ENCODE measurements at places on chromosomes 4 and X.

DNA sequence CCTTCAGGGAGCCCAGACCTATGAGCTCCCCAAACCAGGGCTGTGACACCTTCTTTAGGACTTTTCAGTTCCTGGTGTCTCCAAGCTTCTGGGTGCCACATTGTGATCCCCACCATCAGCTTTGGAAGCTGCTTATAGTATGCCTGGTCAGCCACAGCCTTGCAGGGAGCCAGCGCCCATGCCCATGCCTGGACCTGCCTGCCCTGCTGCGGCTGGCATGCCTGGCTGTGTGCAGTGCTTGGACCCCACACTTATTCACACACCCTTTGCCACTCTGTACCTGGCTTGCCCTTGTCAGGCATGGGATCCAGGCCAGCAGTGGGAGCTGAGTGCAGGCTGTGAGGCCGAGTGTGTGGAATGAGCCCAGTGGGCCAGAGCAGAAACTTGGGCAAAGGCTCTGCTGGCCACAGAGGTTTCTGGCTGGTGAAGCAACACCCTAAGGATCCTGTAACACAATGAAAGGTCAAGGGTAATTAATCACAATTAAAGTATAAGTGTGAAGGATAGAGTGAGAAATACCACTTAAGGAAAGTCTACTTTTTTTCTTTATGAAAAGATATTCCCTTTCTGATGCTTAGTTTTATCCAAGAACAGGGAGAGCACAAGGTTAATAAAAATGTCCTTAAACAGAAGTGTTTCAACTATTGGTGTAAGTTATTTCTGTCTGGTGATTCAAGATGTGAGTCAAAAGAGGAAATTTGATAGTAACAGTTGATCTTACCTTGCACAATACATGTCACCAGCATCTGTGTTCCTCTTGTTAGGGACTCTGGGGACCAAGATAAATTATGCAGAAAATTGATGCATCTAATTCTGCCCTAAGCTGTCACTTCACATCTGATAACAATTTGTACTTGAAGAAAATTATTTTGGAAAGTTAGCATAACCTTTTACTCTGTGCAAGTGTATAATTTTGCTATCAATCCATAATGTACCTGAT is 161.8 kb downstream of the FAM47A start:
- DNase-seq: no peak

DNA sequence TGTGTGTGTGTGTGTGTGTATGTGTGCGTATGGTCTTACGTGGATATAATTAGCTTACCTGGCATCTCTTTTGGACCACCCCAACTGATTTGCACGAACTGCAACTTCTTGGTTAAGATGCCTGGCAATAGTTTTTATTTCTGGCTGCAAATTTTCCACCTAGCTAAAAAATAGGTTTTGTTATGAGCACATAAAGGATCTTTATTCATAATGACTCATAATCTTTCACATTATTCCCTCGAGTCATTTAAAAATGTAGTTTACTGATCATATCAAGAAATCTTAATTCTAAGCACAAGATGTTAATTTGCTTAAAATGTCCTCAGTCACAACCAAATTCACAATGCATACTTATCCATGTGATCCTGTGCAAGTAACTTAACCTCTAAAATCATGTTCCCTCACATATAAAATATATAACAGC is 1.5 kb downstream of the COX18 start:
- DNase-seq: no peak

GRCh38 chr4:189785257-189785656 is 155.4 kb upstream of the FRG1 start:
- no peak for DNase-seq

GRCh38 chrX:69216911-69217310 is 51.7 kb upstream of the PJA1 start:
- DNase-seq: no peak

DNA sequence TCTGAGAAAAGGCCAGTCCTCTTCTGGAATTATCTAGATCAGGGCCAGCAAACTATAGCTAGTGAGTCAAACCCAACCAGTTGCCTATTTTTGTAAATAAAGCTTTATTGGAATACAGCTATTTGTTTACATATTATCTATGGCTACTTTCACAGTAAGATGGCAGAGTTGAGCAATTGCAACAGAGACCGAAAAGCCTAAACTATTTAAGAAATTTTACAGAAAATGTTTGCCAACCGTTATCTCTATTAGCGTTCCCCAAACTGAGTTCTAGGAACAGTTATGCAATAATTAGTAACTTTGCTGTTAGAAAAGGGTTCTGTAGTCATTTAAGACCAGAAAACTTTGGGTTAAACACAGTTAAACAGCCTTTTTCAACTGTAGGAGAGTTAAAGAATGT is 10.5 kb downstream of the TEX13B start:
- DNase-seq: no peak

GRCh38 chrX:48897157-48897624 is 377 bp downstream of the TIMM17B start:
- peak; percentile 80 for DNase-seq

DNA sequence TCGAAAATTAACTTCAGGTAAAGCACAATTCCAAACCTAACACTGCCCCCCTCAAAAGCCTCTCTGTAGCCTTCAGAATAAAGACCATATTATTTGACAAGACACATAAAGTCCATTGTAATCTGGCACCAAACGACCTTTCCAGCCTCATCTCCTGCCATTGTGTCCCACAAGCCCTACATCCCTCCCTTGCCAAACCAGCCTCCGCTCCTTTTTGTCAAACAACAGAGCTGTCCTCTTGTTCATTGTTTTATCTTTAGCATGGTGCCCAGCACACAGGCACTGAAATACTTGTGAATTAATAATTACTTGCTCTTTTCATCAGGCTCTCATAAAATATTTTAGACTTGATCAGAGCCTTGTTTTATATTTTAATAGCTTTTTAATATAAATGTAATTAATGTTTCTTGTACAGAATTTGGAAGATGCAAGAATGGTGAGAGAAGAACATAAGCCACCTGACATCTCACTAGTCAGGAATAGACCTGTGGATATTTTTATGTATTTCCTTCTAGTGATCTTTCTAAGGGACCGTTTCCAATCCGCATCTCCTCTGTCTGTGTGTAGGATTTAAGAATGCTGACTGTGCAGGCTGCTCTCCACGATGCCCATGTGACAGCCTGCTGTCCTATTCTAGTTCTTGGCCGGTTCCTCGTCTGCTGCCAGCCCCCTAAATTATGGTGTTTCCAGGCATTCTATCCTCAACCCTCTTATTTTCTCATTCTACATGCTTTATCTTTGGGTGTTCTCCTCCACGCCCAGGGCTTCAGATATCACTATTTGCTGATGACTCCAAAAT is 3.0 kb upstream of the IRF2 start:
- no peak for DNase-seq

- no peak for DNase-seq
Observed at GRCh38 chrX:13875572-13875971, 58.7 kb upstream of the GPM6B start.

DNA sequence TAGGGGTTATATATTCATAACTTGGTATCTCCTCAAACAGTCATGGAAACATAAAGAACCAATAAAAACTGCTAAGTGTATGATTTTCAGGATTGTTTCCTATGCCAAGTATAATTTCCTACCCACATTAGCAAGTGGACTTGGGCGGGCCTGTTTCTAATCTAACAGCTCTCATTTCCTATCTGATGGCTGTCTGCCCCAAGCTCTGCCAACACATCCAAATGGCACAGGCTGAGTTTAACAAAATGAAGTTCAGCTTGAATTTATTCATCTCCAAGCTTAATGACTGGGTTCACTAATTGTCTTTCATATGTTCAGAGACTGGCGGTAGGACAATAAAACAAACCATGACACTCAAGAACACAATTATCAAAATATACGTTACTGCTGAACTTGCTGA is 55.5 kb upstream of the S100G start:
- DNase-seq: no peak

DNA sequence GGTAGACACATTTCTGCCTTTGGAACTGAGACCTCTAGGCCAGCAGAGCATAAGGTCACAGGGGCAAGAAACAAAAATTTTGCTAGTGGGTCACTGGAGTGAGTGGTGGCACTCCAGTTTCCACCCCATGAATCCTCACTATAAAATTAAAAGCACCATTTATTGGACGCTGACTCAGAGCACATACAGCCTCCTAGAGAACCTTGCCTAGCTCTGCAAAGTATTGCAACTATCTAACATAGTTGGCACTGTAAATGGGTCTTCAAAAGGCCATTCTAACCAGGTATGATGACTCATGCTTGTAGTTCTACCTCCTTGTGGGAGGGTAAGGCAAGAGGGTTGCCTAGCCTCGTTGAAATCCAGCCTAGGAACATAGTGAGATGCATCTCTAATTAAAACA is 25.1 kb downstream of the RRAGB start:
- DNase-seq: no peak

GRCh38 chrX:107850422-107850765 is 24.7 kb downstream of the MID2 start:
- DNase-seq: no peak

GRCh38 chr4:15234116-15234855 is 193.5 kb upstream of the C1QTNF7 start:
- no peak for DNase-seq

DNA sequence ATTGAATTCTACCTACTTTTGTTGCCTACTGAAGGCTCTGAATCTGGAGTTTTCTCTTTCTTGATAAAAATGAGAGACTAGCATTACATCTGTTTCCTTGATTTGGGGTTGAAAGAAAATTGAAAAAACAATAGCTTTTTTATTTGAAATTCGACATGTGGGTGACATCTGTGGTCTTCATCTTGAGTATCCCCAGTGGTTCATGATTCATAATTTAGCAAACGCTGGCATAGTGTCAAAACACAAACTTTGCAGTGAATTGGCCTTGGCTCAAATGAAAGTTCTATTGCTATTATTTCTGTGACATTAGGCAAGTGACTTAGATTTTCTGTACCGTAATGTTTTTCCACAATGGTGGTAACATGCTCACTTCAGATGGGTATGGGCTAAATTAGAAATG is 747.6 kb downstream of the PCDH7 start:
- DNase-seq: no peak

GRCh38 chr4:183329954-183330742 is 7.9 kb upstream of the CLDN24 start:
- no peak for DNase-seq

- DNase-seq: no peak
Observed at GRCh38 chr4:142278171-142278570, 567.9 kb downstream of the INPP4B start.

DNA sequence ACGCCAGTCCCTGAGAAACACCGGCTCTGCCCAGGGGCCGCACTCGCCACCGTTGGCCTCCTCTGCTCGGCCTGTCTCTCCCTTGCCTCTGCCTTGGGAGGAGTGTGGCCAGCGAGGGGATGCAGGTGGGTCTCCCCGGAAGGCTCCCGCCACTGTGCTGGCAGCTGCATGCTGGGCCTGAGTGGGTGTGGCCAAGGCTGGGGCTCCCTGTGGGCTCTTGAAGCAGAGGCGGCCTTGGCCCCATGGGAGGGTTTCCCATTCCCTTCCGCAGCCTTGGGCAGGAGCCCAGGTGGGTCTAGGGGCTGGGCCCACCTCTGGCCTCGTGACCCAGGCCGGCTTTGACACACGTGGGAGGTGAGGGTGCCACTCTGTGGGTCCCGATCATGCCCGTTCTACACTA is 19.1 kb downstream of the FGFRL1 start:
- DNase-seq: no peak

DNA sequence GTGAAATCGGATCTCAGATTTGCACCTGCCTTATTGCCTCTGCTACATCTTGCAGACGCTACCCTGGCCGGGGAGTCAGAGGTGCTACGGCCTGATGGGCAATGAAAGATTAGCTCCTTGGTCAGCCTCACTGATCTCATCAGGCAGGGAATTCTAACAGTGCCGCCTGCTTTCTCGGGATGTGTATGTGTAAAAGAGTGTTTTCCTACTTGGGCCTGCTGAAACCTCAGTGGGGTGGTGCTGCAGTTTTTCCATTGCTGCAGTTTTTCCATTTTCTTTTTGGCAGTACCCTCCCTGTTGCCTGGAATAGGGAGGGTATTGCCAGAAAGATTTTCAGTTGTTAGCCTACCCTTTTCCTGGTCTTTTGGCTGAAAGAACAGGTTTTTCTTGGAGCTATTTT is 117.5 kb downstream of the CDKL5 start:
- no peak for DNase-seq

DNA sequence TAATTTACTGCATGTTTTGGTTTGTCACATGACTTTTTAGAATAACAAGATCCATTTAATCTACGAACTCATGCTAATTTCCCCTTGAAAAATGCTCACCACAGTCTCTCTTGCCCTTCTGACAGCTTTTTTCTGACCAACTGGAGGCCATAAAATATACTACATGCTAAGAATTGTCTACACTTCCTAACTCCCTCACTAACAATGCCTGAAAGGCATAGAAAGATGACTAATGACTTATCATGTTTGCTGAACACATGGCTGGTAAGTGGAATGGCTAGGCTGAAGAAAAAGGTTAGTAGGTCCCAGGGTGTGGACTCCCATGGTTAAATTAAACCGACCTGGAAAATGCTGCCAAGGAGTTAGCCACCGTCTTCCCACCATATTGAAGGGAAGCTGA is 309.9 kb downstream of the SPOCK3 start:
- DNase-seq: no peak

DNA sequence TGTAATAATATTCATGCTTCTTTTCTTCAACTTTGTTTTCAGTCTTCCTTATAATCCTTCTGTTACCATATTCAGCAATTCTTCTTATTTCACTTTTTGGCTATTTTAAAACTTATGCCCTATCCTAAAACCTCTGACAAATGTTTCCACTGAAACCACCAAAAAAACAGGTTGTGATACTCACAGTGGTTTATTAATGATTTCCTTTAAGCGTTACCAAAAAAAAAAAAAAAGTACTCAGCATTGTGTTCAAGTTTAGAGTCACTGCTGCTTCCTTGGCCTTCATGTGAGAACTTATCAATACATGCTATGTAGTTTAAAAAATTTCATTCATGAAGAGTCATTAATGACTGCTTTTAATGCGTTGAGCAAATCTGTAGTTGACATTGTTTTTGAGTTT is 35.4 kb upstream of the UGT2A3 start:
- DNase-seq: no peak

DNA sequence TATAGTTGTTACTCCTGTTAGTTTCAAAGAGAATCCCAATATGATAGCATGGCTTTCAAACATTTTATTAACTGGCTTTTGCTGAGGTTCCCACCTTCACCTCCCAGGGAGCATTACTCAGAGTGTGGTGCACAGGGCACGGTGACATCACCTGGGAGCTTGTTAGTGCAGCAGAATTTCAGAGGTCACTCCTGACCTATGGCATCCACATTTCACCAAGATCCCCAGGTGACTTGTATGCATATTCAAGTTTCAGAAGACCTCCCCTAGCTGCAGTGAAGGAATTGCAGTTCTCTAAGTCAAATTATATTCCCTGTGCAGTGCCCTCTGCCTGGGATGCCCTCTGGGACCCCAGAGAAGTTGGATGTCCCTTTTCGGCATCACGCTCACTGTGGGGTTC is 29.7 kb upstream of the LNX1 start:
- no peak for DNase-seq

DNA sequence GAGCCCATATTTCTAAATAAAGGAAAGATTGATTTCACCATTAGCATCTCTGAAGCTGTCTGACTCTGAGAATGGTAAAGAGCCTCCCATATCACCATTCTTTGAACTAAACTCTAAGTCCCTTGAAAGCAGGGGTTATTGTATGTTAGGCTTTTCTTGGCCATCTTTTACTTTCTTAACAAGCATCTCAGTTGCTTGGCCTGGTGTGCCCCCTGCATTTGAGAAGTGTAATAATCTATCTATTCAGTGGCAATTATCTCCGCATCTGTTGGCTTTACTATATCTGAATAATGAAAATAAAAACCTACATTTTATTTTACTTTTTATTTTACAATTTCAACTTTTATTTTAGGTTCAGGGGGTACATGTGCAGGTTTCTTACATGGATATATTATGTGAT is 128.3 kb upstream of the ARMCX2 start:
- no peak for DNase-seq

GRCh38 chr4:107312366-107312765 is 276.3 kb upstream of the DKK2 start:
- no peak for DNase-seq

Data from COR-L47 (cell line).